Uterus (tissue), 4 donors: ENCODE measurements at places on chromosomes 3 and 15.
A peak's percentile ranks its signal among the peaks of the same experiment; 100 is the strongest.

- no peak for DNase-seq
These were observed 53.1 kb downstream of the DNASE1L3 start for GRCh38 chr3:58157700-58158099.

GRCh38 chr3:159249472-159250174 lies 447.8 kb downstream of the MFSD1 start:
- DNase-seq: no peak

DNA sequence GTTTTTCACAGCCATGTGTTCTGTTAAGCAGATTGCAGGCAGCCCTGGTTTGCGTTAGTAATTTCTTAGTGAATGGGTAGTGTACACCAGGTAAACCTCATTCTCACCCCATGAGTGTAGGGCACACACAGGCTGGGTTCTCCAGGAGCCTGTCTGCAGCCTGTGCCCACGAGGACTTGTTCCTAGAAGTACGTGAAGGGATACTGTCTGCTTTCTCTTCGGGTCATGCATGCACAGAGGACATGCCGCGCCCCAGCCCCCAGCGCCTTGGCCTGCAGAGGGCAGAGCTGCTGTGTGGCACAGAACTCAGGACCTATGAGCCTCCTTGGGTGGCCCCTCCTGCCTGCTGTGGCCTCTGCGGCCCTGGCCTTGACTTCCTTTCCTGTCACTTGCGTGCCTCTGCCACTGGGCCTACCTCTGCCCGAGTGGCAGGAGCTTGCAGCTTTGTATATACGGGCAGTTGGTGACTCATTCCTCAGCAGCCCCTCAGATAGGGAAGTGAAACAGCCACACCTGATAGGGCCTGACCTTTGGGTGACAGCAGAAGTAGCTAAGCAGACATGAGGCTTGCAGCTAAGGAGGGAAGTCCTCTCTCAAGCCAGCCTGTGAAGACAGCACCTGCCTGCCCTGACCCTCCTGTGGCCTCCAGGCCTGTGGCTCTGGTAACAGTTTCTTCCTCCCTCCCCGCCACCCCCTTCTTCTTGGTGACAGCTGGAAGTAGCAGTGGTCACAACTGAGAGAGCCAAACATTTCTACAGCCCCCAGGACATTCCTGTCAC lies 19.5 kb downstream of the PPCDC start:
- DNase-seq: peak; percentile 61

DNA sequence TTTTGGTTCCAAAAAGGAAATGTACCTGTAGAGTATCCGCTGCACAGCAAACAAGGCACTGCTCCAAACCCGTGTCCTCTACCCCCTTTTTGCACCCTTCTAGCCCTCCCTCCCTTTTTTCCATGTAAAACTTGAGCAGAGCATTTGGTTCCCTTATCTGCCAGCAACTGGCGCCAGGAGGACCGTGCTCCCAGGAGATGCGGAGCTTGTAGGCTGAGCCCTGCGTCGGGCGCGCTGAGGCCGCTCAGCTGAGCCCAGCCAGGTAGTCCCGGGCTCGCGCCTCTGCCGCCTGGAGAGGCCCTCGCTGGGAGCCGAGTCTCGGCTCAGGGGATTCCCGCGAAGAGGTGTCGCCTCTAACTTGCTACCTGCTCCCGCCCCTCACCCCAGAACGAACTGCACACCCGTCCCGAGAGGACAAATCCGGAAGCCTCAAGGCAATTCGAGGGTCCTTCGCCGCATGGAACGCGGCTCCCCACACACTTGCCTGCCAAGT lies 575 bp downstream of the TRPM7 start:
- DNase-seq: peak; percentile 34

- DNase-seq: no peak
These were observed 6.9 kb upstream of the VWA5B2 start for GRCh38 chr3:184222521-184222920.

DNA sequence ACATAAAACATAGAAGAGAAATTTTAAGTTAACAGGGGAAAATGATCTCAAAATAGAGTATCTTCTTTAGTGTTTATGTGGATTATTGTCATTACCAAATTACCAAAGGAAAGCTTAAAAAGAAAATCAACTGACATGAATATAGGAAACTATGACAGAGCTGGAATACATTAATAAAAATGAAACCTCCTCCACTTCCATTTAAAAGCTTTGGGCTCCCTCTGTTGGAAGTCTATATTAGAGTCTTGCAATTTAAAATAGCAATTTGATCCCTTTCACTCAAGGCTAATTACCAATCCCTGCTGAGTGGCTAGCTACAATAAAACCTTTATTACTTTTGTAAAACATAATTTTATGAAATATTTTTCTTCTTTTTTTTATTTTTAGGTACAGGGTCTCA lies 61.4 kb upstream of the IMPG2 start:
- DNase-seq: no peak

DNA sequence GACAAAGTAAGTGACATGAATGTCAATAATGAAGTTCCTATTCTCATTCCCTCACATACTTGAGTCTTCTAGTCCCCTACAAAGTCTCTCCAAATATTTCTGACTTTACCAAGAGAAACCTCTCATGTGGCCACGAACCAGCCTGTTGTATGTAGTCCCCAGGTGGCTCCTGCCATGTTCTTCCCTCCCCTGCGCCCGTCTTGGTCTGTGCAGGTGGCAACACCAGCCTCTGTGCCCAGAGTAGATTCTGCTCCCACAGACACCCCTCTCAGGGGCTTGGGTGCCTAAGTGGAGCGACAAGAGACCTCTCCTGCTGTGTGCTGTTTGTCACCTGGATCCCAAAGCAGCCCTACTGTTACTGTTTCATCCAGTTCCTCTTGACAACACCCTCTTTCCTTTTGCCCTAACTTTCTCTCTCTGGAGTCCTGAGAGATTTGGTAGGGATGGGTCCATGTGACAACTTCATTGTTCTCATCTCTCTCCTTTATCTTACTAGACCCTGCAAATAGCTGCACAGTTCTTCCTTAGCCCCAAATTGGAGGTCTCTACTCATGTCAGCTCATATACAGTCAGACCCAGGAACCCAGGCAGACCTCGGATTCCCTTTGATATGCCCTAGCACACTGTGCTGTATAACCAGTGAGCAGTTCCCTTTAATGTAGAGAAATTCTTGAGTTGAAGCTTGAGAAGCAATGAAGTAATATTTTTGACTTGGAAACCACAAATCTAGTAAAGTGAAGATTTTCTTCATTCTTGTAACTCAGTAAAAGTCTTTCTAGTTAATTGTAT lies 56.9 kb downstream of the POLR2M start:
- DNase-seq: no peak

DNA sequence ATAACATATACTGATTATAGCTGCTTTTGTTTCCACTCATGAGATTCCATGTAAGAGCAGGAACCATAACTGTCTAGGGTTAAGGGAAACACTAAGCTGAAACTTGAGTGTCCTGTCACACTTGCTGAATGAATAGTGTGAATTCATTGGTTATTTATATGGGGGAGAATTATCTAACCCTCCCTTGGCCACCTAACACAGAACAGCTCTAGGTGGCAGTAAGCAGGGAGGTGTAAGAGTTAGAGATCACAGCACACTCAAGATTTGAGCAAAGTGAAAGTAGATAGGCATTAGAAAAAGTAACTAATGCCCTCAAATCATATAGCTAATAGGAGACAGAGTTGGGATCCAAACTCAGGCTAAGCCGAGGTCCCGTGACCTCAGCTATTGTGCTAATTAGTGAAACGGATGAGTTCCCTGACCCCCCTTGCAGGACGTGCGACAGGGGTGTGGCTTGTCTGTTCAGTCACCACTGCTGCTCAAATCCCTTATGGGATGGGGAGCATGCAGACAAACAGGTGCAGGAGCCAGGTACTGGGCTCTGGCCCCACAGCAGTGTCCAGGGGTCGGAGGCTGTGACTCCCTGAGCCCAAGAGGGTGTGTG lies 27.7 kb upstream of the ANO10 start:
- no peak for DNase-seq

GRCh38 chr3:66531256-66531655 lies 30.4 kb upstream of the LRIG1 start:
- DNase-seq: no peak

GRCh38 chr3:122484985-122485384 lies 29.8 kb downstream of the KPNA1 start:
- DNase-seq: no peak

DNA sequence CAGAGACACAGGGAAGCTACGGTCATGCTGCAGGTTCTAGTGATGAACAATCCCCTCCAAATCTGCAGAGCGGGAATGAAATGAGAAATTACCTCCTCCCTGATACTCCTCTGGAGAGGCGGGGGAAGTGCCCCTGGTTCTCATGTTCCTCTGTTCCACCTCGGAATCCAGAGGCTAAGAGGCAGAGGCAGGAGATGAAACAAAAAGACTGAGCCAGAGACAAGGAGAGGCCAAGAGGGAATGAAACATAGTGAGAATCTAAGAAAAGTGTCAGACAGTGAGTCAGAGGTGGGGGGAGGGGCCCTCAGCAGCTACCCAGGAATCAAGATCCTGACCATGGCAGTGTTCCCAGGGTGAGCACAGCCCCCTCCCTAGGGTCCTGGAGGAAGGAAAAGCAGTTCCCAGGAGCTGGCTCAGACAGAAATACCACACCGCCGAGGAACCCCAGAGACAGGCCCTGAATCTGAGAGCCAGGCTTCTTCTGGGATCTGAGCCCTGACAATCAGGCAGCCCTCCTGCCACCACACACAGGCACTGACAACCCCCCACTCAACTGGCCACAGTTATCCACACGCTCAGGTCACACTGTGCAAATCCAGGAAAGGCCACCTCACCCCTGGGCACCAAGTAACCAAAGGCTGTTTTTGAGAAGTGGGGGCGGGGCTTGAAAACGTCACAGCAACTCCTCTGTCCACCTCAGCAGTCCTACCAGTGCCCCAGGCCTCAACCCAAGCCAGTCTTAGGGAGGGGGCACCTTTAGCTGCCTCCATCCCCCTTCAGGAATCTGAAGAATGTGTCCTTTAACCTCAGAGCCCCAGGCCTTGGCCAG lies 2.4 kb downstream of the CSRNP1 start:
- DNase-seq: peak; percentile 97

DNA sequence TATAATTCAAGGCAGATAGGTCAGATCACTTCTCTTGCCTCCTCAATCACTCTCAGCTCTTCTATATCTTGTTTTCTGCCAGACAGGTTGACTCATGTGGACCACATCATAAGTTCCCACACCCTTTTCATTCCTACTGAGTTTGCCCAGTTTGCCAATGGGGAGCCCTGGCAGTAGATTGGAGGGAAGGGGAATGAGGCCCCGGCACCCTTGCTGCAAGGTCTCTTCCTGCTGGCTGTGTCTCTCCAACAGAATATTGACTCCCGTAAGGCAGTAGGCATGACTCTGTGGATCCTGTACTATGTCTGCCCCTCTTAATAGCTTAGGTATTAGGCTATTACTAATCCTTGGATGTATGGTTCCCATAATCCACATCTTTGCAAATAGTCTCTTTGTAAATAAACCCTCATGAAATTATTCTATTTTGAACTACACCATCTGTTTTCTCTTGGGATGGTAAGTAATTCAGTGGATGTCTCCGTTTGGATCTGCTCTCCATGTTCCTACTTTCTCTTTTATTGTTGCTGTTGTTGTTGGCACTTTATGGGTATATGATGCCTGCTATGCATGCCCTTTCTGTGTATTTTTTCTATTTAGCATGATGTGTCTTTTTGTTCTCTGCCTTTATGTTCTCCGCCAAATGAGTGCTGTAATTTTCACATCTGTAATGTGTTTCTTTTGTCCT lies 65.5 kb upstream of the DCBLD2 start:
- DNase-seq: no peak

DNA sequence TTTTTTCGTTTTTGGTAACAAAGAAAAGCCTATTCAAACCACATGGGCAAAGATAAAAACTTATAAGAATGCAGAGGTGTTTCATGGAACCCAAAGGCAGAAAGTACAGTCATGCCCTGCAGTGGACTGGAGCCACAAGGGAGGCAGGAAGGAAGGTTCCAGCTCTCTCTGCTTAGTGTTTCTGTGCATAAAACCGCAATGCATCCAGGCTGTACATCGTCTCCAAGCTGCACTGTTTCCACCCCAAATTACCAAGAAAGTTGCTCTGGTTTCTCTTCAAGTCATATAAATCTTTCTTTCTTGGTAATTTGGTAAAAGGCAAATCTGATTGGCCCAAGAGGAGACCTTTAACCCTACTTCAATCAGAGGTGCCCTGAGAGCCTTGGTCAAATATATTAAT lies 15.8 kb downstream of the TRAT1 start:
- no peak for DNase-seq

- no peak for DNase-seq
These were observed 110.2 kb downstream of the TPRA1 start for GRCh38 chr3:127480196-127480954.

DNA sequence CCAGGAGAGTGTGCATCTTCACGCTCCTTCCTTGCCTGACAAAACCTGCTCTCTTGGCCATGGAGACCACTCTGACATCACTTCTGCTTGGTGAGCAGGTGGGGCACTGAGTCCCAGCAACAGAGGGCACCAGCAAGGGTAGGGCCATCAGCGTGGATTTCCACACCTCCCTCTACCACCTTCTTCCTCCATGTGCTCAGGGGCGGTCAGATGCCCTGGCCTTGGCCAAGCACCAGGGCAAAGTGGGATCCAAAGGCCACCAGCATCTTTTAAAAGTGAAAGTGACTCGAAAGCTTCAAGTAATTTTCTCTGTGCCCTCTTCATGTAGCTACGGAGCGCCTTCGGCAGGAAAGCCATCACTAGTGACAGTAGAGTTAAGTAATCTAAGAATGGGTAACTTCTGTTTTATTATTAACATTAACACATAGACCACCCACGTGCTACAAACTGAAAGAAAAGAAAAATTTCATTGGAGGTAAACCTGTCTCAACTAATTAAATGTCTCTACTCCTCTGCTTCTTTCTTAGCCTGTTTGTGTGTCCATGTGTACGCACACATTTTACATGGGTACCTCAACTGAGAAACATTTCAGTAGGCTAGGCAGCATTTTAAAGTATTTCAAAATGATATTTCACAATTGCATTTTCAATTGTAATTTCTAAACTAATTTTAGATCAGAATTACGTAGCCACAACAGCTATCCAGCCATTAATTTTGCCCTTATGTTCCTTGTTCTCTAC lies 57.9 kb downstream of the CHSY1 start:
- no peak for DNase-seq

- DNase-seq: no peak
These were observed 122.2 kb downstream of the KLHL25 start for GRCh38 chr15:85672332-85673084.

- no peak for DNase-seq
These were observed 24.1 kb upstream of the SENP5 start for GRCh38 chr3:196843435-196844110.

- DNase-seq: no peak
These were observed 175.4 kb upstream of the LINGO1 start for GRCh38 chr15:77808075-77808474.
